ENCODE measurements at places on chromosomes 6 and 20.

DNA sequence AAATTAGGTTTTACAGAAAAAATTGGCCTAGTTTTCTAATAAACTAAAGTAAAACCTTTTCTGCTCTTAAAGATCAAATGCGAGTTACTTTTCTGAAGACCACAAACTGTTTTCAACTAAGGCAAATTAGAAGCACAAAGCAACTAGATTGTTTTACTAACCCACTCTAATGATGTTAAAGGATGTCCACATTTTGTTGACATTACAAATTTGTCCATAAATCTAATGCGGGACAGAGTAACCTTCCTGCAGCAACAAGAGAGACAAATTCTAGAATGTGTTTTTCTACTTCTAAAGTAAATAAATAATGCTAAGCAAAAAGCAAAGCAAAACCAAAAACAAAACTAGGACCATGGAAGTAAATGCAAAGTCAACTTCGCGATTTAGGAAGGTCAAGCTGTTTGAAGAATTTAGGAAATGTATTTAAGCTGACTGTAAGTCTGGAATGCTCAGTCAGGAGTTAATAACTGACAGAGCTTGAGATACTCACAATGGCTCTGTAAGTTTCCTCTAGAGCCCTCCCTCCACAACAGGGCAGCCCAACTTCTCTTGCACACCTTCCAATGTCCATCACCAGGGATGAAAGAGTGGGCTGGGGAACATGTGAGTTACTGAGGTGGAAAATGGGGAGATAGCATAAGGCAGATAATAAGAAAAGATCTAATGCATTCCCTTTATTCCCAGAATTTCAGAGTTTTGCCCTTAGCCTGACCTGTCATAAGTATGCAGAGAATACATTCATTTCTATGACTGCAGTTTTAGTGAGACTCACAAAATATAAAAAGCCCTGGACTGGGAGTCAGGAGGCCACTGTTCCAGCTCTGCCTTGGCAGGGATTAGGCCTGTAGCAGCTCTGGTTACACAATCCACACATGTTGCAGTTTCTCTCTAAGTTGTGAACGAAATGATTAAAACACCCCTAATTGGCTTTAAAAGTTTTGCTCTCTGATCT, 158.8 kb downstream of the FOXA2 start:
- no peaks in the 10 kb centered on the region for H3K27me3 ChIP-seq
- H3K4me3 ChIP-seq: no peak overlapping the region
- no peak overlapping the region for H3K27ac ChIP-seq
- H3K36me3 ChIP-seq: no peaks in the 10 kb centered on the region
- no peak for DNase-seq

GRCh38 chr6:53369876-53370515, 21.2 kb upstream of the ELOVL5 start:
- H3K4me3 ChIP-seq: no peak overlapping the region
- no peaks in the 10 kb centered on the region for H3K36me3 ChIP-seq
- DNase-seq: no peak
- H3K4me1 ChIP-seq: no peaks in the 10 kb centered on the region
- no peaks in the 10 kb centered on the region for H3K27me3 ChIP-seq

DNA sequence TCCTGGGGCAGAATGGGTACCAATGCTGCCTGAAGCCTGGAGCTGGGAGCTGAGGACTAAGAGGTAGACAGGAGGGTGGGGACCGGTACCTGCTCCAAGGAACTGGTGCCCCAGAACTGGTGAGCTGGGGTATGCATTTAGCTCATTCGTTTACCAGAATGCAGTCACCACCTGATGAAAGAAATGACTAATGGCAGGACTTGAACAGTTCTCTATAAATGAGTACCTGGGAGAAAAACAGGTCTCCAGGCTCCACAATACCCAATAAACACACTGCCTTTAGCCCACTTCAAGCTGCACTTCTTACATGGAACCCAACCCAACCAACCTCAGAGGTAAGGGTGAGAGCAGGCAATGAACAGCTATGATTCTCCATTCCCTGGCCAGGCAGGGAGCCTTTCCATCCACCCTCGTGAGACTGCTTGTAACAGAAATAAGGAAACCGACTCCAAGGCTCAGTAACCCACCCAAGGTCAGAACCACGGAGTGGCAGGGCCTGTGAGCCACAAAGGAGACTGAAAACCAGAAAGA, 15.4 kb downstream of the FKBP1A start:
- no peaks in the 10 kb centered on the region for H3K36me3 ChIP-seq
- H3K27ac ChIP-seq: peak overlapping the region; percentile 8
- DNase-seq: no peak
- no peak overlapping the region for H3K4me3 ChIP-seq
- H3K4me1 ChIP-seq: peaks cover 94% of the 10 kb centered on the region
- no peaks in the 10 kb centered on the region for H3K27me3 ChIP-seq

DNA sequence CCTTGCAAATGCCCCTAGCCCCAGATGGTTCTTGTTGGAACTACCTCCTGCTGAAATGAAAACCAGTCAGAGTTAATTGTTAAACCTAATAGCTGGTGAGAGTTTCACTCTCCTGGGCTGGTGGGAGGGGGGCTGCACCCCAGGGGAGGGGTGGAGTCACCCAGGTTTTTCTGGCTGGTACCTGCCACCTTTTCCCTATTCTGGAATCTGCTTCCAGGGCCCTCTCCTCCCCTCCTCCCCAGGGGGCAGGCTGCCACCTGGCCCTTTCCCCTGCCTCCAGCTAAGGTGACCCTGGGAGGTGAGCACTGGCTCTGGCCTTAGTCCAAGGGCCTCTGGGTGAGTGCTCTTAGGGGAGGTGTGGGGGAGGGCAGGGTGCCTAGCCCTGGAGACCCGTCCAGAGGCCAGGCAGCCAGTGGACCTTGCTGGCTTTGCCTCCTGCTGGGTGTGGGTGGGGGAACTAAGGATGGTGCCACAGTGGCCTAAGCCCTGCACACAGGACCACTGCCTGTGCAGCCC, 48.8 kb upstream of the EPB41L1 start:
- H3K4me1 ChIP-seq: peaks cover 12% of the 10 kb centered on the region
- no peak for DNase-seq
- H3K27me3 ChIP-seq: no peaks in the 10 kb centered on the region

DNA sequence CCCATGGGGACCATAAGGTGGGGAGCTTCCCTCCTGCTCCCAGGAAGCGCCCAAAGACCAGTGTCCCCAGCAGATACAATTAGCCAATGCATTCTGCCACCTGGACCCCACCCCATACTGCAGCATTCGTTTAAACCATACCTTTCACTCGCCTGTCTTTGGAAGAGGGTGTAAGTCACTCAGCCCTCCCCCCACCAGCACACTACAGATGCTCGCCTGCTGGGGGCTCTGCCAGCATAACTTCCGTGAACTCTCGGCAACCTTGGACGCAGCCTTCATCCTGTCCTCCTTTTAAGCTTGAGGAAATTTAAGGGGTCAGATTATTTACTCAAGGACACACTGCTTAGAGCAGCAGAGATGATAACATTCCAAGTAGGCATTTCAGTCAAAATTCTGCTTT, 94.4 kb upstream of the NAA20 start:
- H3K27me3 ChIP-seq: no peaks in the 10 kb centered on the region
- no peak overlapping the region for H3K4me3 ChIP-seq
- no peak overlapping the region for H3K27ac ChIP-seq
- H3K36me3 ChIP-seq: no peaks in the 10 kb centered on the region
- H3K4me1 ChIP-seq: peaks cover 3% of the 10 kb centered on the region

DNA sequence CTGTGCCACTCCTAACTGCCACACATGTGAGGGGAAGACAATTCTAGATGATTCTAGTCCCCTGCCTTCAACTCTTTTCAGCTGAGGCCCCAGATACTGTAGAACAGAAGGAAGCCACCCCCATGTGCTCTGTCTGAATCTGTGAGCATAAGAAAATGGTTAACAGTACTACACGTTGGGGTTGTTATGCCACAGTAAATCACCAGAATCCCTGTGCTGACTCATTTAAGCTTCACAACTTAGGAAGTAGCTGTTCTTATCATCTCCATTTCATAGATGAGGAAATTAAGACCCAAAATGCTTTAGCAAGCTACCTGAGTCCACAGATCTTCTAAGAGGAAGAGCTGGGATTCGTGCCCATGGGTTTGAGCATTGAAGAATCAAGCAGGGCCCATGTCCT, 27.4 kb upstream of the SCRT2 start:
- DNase-seq: no peak
- H3K4me3 ChIP-seq: no peak overlapping the region
- H3K27me3 ChIP-seq: peaks cover 67% of the 10 kb centered on the region

- H3K4me3 ChIP-seq: no peak overlapping the region
- peaks cover 13% of the 10 kb centered on the region for H3K4me1 ChIP-seq
- H3K36me3 ChIP-seq: no peaks in the 10 kb centered on the region
Measured at GRCh38 chr6:109347779-109348178, 34.5 kb downstream of the CD164 start.

DNA sequence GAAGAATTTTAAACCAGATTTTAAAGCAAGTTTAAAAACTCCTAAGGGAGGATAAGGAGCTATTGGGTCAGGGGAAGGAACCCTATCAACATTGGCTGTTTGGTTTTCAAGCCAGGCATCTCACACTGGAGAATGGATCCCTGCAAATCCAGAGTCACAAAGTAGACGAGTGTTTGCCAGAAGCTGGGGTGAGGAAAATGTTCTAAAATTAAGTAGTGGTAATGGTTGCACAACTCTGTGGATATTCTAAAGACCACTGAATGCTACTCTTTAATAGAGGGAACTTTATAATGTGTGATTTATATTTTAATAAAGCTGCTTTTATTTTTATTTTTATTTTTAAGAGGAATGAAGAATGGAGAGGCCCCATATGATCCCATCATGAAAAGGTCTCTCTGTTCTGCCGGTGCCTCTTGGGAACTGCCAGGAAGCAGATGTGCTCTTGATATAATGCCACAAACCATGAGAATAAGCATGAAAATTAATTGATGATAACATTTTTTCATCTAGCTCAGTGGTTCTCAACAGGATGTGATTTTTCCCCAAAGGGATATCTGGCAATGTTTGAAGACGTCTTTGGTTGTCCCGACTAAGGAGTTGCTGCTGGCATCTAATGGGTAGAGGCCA, 379.0 kb upstream of the CNR1 start:
- H3K4me3 ChIP-seq: no peak overlapping the region
- H3K27ac ChIP-seq: no peak overlapping the region
- no peaks in the 10 kb centered on the region for H3K36me3 ChIP-seq
- no peak for DNase-seq

GRCh38 chr20:51906679-51907078, 104.4 kb upstream of the SALL4 start:
- no peak overlapping the region for H3K4me3 ChIP-seq
- no peak overlapping the region for H3K27ac ChIP-seq
- H3K27me3 ChIP-seq: no peaks in the 10 kb centered on the region
- no peak for DNase-seq

- no peaks in the 10 kb centered on the region for H3K36me3 ChIP-seq
- DNase-seq: no peak
- H3K4me1 ChIP-seq: peaks cover 5% of the 10 kb centered on the region
- no peak overlapping the region for H3K27ac ChIP-seq
- H3K27me3 ChIP-seq: no peaks in the 10 kb centered on the region
- no peak overlapping the region for H3K4me3 ChIP-seq
Measured at GRCh38 chr6:10582774-10583508, 61.8 kb downstream of the GCNT2 start.

- H3K4me3 ChIP-seq: no peak overlapping the region
- H3K36me3 ChIP-seq: no peaks in the 10 kb centered on the region
- DNase-seq: no peak
- H3K4me1 ChIP-seq: no peaks in the 10 kb centered on the region
- no peaks in the 10 kb centered on the region for H3K27me3 ChIP-seq
Measured at GRCh38 chr6:47403801-47404200, 73.8 kb upstream of the CD2AP start.

DNA sequence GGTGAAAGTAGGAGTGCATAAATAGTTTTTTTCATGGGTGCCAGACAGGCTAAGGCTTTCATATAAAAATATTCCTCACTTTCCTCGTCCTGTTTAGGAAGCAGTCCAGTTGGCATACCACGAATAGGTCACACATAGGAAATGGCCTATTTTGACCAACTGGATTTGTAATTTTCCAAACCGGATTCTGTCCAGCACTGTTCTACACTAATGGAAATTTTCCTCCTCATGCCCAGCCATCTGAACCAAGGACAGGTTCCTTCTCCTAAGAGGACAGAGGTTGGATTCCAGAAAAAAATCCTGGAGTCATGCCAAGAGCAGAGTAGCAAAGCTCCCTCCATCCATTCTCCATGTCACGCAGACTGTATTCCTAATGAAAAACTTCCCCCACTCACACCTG, 43.1 kb downstream of the PANK2 start:
- no peak for DNase-seq

- no peak overlapping the region for H3K4me3 ChIP-seq
- no peaks in the 10 kb centered on the region for H3K4me1 ChIP-seq
- no peak for DNase-seq
- H3K36me3 ChIP-seq: no peaks in the 10 kb centered on the region
Measured at GRCh38 chr20:19867940-19868371, 109.9 kb downstream of the RIN2 start.

GRCh38 chr6:63882208-63882607, 246.6 kb downstream of the PHF3 start:
- no peak overlapping the region for H3K4me3 ChIP-seq
- no peaks in the 10 kb centered on the region for H3K4me1 ChIP-seq
- H3K27me3 ChIP-seq: no peaks in the 10 kb centered on the region
- no peaks in the 10 kb centered on the region for H3K36me3 ChIP-seq

- H3K4me3 ChIP-seq: no peak overlapping the region
- H3K27ac ChIP-seq: peak overlapping the region; percentile 25
- H3K4me1 ChIP-seq: peaks cover 16% of the 10 kb centered on the region
- DNase-seq: no peak
- H3K27me3 ChIP-seq: no peaks in the 10 kb centered on the region
Measured at GRCh38 chr6:154164397-154164796, 125.4 kb downstream of the OPRM1 start.

GRCh38 chr20:3447321-3447720, 23.5 kb upstream of the ATRN start:
- no peak for DNase-seq
- no peak overlapping the region for H3K4me3 ChIP-seq
- no peaks in the 10 kb centered on the region for H3K4me1 ChIP-seq
- H3K27me3 ChIP-seq: no peaks in the 10 kb centered on the region
- H3K36me3 ChIP-seq: no peaks in the 10 kb centered on the region

DNA sequence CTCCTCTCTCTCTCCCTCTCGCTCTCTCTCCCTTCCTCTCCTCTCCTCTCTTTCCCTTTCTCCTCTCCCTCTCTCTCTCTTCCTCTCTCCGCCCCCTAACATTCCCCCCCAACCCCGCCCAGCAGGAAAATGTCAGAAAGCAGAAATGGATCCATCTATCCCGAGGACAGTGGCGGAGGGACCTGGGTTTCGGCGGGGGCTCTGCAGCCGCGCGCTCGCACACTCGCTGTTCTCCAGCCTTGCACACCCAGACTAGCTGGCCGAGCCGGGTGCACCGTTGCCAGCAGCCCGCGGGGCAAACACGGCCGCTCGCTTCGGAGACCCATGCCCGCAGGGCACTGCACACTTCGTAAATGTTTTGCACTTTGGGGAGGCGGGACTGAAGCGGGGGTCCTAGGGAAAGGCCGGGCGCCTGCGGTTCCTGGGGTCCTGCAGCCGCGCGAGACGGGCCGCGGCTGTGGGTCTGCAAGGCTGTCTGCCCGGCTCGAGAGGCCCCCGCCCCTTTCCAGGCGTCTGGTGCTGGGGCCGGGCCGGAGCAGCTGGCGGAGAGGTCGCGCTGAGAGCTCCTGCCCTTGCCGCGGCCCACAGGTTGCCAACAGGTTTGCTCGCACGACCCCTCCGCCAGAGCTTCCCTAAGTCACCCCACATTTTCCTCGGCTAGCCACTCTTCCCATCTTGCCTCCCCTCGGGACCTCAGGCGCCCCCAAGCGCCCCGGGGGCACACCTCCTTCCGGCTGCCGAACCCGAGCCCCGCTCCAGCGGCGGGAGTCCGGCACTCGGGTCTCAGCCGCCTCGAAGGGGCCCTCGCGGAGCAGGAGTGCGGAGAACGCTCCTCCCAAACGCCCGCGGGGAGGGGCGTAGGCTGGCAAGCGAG, 818 bp upstream of the MDGA1 start:
- peaks cover 52% of the 10 kb centered on the region for H3K4me1 ChIP-seq
- no peaks in the 10 kb centered on the region for H3K27me3 ChIP-seq
- H3K27ac ChIP-seq: peak overlapping the region; percentile 36
- peak overlapping the region; percentile 46 for H3K4me3 ChIP-seq
- H3K36me3 ChIP-seq: no peaks in the 10 kb centered on the region

Measured in esophagus squamous epithelium (tissue), 5 donors.